Colonic mucosa (tissue), 4 donors: ENCODE measurements at places on chromosomes 2 and 18.

DNA sequence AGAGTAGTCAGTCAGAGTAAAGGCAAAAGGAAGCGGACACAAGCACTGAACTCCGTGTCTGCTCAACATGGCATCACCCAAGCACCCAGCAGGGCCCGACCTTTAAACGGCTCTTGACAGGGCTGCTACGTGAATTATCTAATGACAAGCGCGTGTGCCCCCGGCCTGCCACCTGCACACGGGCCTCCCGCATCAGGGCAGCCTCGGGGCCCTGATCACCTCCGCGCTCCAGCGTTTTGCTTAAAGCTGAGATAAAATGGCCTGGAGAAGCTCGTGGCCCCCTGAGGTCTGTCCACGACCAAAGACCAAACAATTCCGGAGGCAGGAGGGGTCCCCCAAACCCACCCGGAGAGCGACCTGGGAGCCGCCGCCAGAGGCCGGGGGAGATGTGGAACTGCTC, 376 bp downstream of the NDUFA10 start:
- DNase-seq = no peak

DNA sequence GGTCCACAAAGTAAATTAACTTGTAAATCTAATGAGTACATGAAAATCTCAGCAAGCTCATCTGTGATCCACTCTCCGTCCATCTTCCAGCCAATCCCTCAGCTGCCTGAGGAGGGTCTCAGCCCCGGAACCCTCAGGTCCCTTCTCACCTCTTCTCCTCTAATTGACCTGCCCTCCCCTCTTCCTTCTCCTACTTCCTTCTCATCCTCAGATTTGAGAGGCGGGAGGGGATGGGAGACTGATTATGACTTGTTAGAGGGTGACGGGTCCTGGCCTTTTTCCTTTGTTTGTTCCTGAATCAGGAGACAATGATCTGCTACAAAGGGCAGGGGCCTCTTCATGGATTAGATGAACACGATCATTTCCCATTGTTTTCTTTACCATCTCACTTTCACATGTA, 80.1 kb downstream of the CYBRD1 start:
- no peak for DNase-seq

DNA sequence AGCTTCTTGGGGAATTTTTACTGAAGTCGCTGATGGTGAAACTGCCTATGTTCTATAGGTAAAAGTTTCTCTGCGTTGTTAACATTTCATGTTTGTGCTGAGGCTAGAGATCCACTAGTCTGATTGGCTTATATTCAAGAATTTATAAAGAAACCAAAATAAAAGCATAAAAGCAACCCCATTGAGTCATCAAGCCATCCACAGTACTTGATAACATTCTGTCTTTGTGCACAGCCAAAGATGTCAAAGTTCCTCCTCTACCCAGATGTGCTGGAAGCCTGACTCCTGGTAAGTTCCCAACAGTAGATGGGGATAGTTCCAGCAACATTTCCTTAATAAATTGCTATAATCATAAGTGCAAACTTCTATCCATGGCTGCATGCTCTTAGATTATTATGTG, 107.8 kb downstream of the TANC1 start:
- no peak for DNase-seq

- no peak for DNase-seq
Measured at GRCh38 chr2:62669180-62669579, 36.3 kb upstream of the EHBP1 start.

GRCh38 chr2:19914266-19914975, 12.6 kb upstream of the TTC32 start:
- DNase-seq = no peak

- DNase-seq = no peak
Measured at GRCh38 chr18:41744421-41745030, 210.5 kb upstream of the PIK3C3 start.

DNA sequence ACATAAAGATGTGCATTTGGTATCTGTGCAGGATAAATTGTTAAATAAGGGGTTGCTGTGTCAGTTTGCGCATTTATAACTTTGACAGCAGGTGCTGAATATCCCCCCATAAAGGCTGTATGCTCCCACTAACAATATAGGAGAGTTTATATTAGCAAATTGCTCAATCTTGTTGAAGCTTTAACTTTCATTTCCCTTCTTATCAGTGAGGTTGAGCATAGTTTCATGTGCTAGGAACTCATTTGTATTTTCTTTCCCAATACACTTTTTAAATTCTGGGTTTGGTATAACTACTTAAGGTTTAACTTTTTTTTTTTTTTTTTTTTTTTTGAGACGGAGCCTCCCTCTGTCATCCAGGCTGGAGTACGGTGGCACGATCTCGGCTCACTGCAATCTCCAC, 89.0 kb downstream of the FAM117B start:
- no peak for DNase-seq

DNA sequence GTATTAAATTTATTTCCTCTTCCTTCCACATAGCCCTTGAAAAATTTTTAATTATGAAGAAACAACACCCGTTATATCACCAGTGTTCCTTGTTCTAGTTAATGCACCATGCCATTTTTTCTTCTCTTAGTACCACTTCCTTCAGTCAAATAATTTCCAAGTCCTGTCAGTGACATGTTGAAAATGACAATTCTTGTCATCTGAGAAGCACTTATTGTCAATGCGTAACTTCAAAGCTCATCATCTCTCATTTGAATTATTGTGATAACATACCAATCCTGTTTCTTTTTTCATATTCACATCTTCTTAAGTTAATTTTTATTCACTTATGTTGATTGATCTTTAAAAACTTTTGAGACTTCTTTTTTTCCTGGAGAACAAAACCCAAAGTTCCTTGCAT, 320.4 kb downstream of the ASXL3 start:
- no peak for DNase-seq

- no peak for DNase-seq
Measured at GRCh38 chr18:52907543-52908308, 567.7 kb downstream of the DCC start.

GRCh38 chr2:232431705-232432590, 24.0 kb upstream of the ALPI start:
- no peak for DNase-seq

DNA sequence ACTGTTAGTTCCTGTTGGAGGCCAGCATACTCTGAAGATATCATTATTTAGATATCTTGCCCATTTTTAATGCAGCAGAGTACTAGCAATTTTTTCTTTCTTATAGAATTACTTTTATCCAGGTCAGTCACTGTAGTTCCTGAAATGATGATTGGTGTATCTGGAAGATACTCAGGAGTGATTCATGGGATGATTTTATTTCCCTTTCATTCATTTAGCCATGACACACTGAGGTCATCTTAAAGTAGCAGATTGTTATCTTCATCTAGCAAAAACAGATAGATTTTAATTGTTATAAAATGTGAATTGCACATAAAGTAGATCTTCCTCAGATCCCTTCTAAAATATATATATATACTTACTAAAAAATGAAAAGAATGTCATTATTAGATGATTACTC, 109.1 kb downstream of the PIK3C3 start:
- DNase-seq = no peak

DNA sequence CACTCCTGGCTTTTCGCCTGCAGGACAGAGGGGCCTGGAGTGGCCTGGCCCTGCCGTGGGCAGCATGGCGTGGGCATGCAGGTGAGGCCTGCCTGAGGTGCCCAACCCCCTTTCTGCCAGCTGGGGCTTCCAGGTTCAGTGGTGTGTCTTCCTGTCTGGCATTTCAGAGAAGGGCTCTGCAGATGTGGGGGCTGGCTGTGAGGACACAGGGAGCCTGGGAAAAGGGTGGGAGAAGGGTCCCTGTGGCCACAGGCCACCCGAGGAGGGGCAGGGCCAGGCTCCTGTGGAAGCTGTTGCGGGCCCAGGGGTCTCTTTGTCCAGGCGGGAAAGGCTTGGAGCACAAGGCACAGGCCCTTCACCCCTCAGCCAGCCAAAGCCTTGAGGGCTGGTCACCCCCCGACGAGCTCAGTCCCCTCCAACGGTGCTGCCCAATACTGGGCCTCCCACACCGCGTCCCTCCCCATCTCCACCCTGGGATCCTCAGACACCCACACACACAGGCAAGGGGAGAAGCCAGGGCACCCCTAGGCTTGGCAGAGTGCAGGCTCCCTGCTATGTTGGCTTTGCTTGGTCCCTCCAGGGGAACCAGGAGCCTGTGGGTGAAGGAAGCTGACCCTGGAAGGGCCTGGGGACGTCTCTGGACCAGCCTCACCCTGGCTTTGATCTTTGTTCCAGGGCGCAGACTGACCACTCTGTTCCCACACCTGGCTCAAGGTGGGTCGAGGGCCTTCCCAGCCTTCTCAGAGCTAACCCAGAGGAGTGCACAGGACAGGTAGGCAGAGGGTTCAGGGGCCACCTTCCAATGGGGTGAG, 3.7 kb upstream of the AQP12A start:
- DNase-seq = no peak

DNA sequence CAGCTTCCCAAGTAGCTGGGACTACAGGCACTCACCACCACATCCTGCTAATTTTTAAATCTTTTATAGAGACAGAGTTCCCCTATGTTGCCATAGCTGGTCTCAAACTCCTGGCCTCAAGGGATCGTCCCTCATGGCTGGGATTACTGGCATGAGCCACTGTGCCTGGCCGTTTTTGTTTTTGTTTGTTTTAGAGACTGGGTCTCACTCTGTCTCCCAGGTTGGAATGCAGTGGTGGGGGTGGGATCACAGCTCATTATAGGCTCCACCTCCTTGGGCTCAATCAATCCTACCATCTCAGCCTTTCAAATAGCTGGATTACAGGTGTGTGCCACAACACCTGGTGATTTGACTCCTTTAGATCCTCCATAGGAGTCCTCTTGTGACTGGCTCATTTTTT, 19.5 kb upstream of the ZDBF2 start:
- no peak for DNase-seq

- peak; percentile 58 for DNase-seq
Measured at GRCh38 chr2:27959496-27959895, 69.0 kb downstream of the BABAM2 start.

DNA sequence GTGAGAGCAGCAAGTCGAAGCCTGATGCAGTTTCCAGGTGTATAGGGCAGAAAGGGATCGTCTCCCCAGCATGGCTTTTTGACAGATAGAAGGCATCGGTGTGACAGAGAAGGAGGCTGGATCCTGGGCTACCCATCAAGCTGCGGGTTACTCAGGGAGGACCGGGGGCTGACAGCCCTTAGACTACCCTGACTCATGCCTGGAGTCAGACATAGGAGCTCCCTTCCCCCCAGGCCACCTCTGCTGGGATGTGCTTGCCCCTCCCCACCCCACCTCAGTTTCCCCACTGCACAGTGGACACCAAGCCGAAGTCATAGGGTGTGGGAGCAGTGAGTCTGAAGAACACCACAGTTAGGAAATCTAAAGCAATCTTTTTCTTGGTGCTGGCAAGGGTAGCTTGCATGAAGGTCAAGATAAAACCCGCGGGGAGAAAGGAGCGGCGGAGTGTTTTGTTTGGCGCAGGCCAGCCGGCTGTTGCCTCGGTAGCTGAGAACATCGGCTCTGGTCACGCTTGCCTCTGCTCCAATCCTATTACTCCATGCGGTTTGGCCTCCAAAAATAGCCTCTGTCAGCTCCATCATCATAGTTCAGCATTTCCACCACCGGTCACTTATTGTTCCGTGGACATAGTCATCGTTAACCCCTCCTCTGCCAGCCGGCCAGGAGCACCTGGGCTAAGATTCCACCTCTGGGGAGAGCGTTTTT, 169.2 kb upstream of the GLI2 start:
- no peak for DNase-seq

DNA sequence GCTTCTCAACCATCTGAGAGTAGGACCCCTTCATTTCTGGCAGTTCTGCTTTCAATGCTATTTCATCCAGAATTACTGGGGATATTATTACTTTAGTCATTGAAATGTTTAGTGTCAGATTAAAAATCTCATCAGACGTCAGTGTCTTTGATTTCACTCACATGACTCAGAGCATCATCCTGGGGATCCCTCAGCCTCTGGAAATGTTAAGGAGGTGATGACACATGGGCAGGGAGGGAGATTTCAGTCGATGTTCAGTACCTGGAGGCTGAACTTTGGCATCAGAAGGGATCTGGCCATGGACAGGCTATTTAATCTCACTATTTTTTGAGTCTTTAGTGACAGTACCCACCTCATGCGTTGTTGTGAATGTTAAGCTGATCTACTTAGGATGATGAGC, 39.1 kb downstream of the OSBPL6 start:
- DNase-seq = no peak

GRCh38 chr18:13725566-13726231, 659 bp downstream of the FAM210A start:
- peak; percentile 39 for DNase-seq

- no peak for DNase-seq
Measured at GRCh38 chr2:159185401-159186130, 100.9 kb downstream of the WDSUB1 start.

GRCh38 chr2:132860220-132860619, 190.2 kb upstream of the LYPD1 start:
- no peak for DNase-seq

DNA sequence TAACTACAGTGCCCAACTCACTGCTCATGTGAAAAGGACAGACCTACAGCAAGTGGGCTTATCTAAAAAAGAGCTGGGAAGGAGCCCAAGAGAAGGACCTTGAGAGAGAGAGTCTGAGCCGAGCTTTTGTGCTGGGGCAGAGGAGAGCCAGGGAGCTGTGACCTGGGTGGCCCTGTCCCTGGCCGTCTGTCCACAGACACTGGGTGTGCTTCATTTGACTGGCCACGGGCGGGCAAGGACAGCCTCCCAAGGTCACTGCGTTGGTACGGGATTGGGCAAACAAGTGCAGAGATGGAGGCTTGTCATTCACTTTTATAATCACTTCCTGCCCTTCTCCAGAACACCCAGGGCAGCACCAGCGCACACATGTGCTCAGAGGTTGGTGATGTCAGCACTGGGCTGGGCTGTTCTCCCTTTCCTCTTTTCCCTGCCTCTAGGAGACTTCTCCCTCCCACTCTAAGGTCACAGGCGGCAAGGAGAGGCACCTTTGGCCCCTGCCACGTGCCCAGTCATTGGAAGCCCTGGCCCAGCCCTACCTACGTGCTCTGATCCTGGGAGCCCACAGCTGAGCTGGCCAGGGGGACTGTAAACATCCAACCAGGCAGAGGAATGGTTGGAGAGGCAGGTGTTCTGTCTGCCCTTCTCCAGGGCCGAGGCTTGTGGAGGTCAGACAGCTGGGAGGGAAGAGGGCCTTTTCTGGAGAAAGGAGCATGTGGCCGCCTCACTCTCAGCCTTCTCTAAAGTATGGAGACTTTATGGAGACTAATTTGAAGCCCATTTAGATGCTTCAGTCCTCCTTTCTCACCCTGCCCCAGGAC, 6.4 kb upstream of the PSD4 start:
- DNase-seq = peak; percentile 82

GRCh38 chr2:126748929-126749518, 93.1 kb downstream of the GYPC start:
- DNase-seq = no peak

DNA sequence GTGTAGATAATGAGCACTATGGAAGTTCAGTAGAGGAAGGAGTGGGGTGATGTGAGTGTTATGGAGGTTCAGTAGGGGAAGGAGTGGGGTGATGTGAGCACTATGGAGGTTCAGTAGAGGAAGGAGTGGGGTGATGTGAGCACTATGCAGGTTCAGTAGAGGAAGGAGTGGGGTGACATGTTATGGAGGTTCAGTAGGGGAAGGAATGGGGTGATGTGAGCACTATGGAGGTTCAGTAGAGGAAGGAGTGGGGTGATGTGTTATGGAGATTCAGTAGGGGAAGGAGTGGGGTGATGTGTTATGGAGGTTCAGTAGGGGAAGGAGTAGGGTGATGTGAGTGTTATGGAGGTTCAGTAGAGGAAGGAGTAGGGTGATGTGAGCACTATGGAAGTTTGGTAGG, 116.3 kb upstream of the SMAD7 start:
- DNase-seq = no peak

- DNase-seq = no peak
Measured at GRCh38 chr2:234249873-234250272, 199.4 kb downstream of the SPP2 start.
